ENCODE measurements at places on chromosomes 6 and 20. TPM values are rescaled to one million over a fixed set of nuclear protein-coding genes. Genes with fewer than 3 reads are reported as not detected.

DNA sequence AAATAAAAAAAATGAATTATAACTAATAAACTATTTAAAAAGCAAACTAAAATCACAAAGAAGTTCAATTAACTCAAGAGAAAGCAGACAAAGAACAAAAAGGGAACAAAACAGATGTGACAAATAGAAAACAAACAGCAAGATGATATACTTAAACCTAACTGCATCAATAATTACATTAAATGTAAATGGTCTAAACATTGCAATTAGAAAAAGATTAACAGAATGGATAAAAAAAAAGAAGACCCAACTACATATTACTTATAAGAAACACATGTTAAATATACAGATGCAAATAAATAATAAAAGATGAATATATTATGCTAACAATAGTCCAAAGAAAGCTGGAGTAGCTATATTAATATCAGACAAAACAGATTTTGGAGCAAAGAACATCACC lies 35.1 kb upstream of the RAB22A start:
- DNase-seq, result no peak

GRCh38 chr20:3755269-3755668 lies 12.3 kb downstream of the ADISSP start:
- DNase-seq, result no peak

DNA sequence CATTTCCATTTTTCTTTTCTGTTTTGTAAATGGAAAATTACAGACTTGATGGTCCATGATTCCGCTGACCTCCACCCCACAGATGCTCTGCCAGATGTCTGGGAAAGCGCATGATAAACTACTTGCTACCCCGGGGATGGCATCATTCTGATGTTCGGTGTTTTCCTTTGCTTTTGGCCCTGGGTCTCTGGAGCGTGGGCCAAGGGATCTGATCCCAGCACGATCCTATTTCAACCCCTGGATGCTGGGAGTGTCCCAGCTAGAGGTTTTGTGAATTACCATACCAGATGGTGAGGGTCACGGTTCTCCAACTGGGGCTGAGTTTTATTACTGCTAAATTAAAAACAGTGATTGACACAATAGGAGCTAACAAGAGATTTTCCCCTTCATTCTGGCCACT lies 25.2 kb upstream of the MYLIP start:
- no peak for DNase-seq

- no peak for DNase-seq
Measured at GRCh38 chr20:51121272-51121671, 98.4 kb upstream of the KCNG1 start.

DNA sequence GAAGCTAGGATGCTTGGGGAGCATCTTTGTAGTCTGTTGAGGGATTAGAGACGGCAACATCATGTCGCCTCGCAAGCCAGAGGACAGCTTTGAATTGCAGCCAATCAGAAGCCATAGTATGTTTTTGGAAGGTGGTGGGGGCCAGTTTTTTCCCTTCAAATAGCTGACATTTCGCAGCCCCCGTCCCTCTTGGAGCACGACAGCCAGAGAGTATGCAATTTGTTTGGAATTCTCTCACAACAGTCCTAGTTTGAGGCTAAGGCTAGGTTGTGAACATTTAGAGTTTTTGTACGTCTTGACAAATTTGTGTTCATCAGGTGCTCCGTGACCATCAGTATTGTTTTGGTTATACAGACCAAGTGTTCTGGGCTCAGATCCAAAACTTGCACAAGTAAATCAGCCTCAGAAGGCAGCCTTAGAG lies 83.3 kb downstream of the PLCB1 start:
- DNase-seq, result no peak

BMP6 gene
- 0.17 TPM for total RNA-seq

ADGRF1 gene
- total RNA-seq, result 256 TPM

Measured in Calu3 (cell line).